ENCODE measurements at places on chromosomes 7 and 10.

DNA sequence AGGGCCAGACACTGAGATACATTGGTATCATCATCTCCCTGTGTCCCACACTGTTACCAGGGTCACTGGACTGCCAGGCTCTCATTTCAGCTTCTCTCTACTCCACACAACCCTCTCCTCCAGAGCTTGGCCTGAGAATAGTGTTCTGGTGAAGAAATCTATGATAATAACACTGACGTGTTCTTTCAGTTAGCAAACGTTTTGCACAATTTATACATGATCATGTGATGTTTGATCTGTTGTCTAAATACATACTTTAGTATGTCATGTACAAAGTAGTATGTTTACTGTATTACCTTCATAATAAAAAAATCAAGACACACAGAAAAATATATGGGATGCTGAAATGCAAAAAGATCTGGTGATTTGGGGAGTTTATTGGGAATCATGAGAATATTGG is 5.0 kb downstream of the SLC16A9 start:
- DNase-seq = no peak

GRCh38 chr7:15836041-15836440 is 149.6 kb upstream of the MEOX2 start:
- no peak for DNase-seq

GRCh38 chr10:86329896-86330680 is 36.5 kb downstream of the GRID1 start:
- DNase-seq = no peak

- no peak for DNase-seq
Measured at GRCh38 chr7:29482056-29482455, 81.6 kb upstream of the PRR15 start.

- DNase-seq = peak; percentile 85
Measured at GRCh38 chr7:24821045-24821753, 63.9 kb upstream of the GSDME start.

DNA sequence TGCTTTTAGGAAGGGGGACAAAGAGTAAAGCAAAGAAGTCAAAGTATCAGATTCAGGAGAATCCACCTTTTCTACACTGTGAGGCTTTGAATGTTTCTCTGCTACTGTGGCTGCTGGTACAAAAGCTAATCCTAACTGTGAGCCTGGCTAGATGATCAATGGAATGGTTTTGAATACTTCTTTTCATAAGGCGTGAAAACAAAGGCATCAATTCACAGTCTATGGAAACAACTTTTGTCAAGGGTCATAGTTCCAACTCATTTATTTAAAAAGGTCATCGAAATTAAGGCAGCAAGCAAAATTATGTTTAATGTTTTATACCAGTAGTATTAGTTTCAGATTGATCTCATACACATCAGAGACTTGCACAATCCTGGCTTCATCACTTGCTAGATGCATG is 118.1 kb downstream of the CTTNBP2 start:
- DNase-seq = no peak

DNA sequence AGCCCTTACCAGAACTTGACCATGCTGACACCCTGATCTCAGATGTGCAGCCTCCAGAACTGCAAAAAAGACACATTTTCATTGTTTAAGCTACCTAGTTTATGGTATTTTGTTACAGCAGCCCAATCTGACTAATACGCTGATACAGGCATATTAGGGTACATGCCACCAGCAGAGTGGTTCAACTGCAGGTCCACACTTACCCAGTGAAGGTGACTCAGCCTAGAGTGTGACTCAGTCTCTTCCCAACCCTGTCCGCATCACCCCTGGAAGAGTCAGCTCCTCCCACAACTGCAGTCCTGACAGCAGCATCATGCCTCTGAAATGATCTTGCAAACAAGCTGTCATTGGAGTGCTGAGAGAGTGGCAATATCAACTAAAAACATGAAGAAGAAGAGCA is 30.8 kb upstream of the GOT1 start:
- DNase-seq = no peak

- peak; percentile 77 for DNase-seq
Measured at GRCh38 chr10:116170815-116171250, 102.2 kb downstream of the GFRA1 start.

DNA sequence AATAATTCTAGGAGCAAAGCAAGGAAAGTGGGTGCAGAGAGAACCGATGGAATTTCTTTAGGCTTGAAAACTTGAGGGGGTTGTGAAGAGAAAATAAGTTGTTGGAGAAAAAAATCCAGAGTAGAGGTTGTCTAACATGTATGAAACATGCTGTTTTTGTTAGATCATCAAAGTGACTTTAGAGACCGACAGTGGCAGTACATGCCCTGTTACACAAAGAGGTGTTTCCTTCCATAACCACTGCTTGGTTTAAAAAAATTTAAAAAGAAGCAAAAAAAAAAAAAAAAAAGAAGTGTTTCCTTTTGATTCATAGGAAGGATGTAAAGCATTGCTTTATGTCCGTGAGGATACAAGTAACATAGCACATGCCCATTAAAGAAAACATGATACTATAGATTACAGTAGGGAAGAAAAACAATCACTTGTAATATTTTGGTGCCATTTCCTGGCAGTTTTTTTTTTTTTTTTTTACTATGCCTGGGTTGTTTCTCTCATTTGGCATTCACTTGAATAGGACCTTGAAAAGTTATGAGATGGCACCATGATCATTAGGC is 6.1 kb downstream of the ENTPD1 start:
- DNase-seq = no peak

DNA sequence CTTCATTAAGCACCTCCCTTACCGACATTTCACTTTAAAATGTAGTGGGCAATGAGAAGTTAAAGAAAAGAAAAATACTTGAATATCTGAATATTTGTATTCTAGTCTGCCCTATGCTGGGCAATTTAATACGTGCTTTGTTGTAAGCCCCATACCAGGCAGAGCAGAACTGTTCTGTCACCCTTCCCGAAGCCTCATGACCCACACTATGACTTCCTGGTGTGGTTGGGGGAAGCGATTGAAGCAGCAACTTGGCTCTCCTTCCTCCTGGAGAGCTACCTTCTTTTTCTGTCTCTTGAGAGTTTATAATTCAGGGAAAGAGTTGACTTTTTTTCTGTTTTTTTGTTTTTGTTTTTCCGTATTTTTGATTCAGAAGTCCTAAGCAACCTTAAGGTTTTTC is 243.7 kb downstream of the INHBA start:
- no peak for DNase-seq

DNA sequence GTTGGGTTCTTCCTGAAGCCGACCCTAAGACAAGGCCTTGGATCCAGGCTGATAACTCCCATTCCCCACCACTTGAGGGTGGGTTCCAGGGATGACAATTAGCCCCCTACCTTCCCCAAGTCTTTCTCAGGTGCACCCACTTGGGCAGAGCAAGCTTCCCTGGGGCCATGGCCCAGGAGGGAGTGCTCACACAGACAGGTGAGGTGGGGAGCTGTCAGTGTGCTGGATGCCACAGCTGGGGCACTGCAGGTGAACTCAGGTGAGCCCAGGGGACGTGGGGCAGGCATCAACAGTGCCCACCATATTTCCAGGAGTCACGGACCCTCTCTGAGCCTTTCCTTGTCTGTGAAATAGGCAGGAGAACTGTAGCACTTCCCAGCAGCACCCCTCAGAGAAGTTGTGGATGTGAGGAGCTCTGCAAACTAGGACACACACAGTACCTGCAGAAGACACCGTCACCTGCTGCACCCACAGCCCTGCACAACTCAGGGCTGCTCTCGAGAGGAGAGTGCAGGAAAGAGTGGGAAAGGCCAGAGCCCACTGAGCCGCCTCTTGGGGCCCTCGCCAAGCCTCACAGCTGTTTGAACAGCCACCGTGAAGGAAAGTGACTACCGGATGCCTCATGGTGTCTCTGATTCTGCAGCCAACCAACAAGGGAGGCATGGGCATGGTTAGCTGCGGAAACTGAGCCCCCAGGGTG is 17.9 kb downstream of the SH3PXD2A start:
- no peak for DNase-seq

- no peak for DNase-seq
Measured at GRCh38 chr7:2016761-2017480, 215.8 kb downstream of the MAD1L1 start.

GRCh38 chr10:132388891-132389432 is 8.0 kb upstream of the PWWP2B start:
- no peak for DNase-seq

GRCh38 chr10:22017283-22018020 is 13.9 kb upstream of the DNAJC1 start:
- DNase-seq = no peak

DNA sequence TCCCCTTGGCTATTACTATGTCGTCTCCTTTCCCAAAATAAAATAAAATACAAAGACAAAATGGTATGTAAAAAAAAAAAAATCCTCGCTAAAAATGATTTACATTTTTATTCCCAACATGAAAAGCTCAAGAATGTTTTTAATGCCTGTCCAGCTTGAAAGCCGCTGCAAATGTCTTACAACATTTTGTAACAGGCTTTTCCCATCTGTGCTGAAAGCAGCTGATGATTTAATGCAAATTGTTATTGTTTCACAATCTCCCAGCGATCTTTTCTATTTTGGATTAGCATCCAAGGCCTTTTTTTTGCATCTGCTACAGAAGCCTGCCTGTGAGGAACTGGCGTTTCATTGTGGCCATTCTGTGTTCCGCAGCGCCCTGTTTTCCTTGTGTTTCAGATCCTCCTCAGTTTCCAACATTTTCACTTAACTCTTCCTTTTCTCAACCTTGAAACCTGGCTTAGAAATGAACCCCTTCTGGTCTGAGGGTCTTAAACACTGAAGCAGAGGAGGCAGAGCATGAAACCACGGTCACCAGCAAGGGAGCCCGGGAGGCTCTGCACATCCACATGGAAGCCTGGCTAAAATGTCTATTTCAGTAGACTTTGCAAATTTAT is 712.1 kb downstream of the PARD3 start:
- DNase-seq = peak; percentile 81

DNA sequence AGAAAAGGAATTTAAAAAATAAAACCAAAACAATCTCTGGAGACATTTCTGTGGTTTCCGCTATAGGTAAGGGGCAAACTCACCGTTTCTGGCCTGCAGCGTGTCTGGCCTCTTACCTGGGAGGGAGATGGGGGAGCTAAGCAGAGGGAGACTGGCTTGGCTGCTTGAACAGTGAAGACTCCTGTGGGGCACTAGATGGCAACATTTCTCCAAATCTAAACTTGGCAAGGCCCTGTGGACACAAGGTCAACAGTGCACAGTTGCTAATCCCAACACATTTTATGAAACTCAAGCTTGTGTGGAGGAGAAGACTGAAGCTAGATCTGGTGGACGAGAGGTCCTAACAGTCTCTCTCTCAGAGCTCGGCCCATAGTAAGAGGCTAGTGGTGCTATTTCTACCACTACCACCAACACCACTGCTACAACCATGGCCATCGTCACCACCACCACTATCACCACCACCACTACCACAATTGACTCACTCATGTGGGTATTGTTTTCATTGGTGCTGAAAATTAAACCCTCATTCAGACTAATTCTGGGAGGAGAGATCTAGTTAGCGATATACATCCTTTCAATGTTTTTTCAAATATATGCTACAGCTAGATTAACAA is 28.4 kb upstream of the CDHR3 start:
- peak; percentile 34 for DNase-seq

- peak; percentile 66 for DNase-seq
Measured at GRCh38 chr7:47039904-47040303, 542.0 kb downstream of the TNS3 start.

- no peak for DNase-seq
Measured at GRCh38 chr7:143321242-143321641, 5.3 kb downstream of the CLCN1 start.
